ENCODE measurements at places on chromosomes 2 and 18. TPM values are rescaled to one million over a fixed set of nuclear protein-coding genes. Genes with fewer than 3 reads are reported as not detected.

Gene BMP10
- total RNA-seq = not detected

Gene EVX2
- not detected for total RNA-seq

Gene KCNIP3
- total RNA-seq = 5.1 TPM

Gene XDH
- 4.4 TPM for total RNA-seq

Gene C1QL2
- not detected for total RNA-seq

Gene ANKRD30B
- 0.08 TPM for total RNA-seq

Gene RPL37A
- total RNA-seq = 2,634 TPM

Gene KANSL3
- 33.2 TPM for total RNA-seq

Gene ERFE
- 113 TPM for total RNA-seq

Gene CMPK2
- 9.8 TPM for total RNA-seq

Gene SNORC
- total RNA-seq = 2.5 TPM

Gene DTNA
- total RNA-seq = 19.3 TPM

Gene KCTD1
- 32.9 TPM for total RNA-seq

Gene ACVR1C
- 0.13 TPM for total RNA-seq

Gene DLX2
- 0.08 TPM for total RNA-seq

Gene SLC11A1
- 0.21 TPM for total RNA-seq

Gene MARS2
- 14.0 TPM for total RNA-seq

Gene GFPT1
- 50.2 TPM for total RNA-seq

Gene EIF2AK2
- 25.5 TPM for total RNA-seq

Gene CHAC2
- total RNA-seq = 7.2 TPM

Gene NTSR2
- not detected for total RNA-seq

Gene GPAT2
- total RNA-seq = 1.6 TPM

Gene NEU2
- total RNA-seq = not detected

Gene STARD6
- not detected for total RNA-seq

Gene PPP1R1C
- 2.1 TPM for total RNA-seq

Gene FBXO41
- total RNA-seq = 7.0 TPM

Gene ITGB1BP1
- total RNA-seq = 41.4 TPM

Gene TMEM182
- total RNA-seq = 4.7 TPM

Gene OBSL1
- 41.0 TPM for total RNA-seq

Gene C2orf92
- total RNA-seq = 0.96 TPM

Gene MPP4
- total RNA-seq = not detected

Gene C2orf81
- 4.3 TPM for total RNA-seq

Gene DYNAP
- total RNA-seq = not detected

Gene HOXD8
- total RNA-seq = 18.1 TPM

Gene YES1
- 167 TPM for total RNA-seq

Gene SYT4
- total RNA-seq = not detected

Gene EIPR1
- 67.2 TPM for total RNA-seq

Gene CDH2
- total RNA-seq = 196 TPM

Gene POMC
- total RNA-seq = 7.7 TPM

Gene SOX11
- total RNA-seq = 81.7 TPM

Gene GMPPA
- 34.1 TPM for total RNA-seq

Gene KIF3C
- total RNA-seq = 75.9 TPM

Gene TGIF1
- total RNA-seq = 251 TPM

Gene WDR7
- 13.7 TPM for total RNA-seq

Gene PRSS56
- not detected for total RNA-seq

Gene CPLX4
- not detected for total RNA-seq

Gene DAPL1
- not detected for total RNA-seq

Gene POTEC
- not detected for total RNA-seq

Measured in kidney epithelial cell (primary cell).